A172 (cell line): ENCODE measurements at places on chromosomes 4 and X.

GRCh38 chr4:41887821-41888686, 47.2 kb upstream of the TMEM33 start:
- DNase-seq, result peak; percentile 19

DNA sequence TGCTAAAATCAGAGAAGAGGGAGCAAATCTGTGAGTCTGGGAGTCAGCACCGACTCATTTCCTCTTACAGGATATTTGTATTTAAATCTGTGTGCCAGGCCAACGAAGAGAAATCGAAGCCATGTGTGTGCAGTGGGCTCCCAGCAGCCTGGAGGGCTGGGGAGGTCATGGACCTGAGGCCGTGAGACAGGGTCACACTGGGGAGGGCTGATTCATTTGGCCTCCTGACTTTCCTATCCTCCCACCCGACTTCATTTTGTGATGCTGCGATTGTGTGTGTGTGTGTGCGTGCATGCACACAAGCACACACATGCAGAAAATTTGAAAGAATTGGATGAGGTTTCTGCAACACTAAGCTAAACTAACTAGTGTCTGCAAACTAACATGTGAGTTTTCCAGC, 48.7 kb upstream of the STX18 start:
- no peak for DNase-seq

DNA sequence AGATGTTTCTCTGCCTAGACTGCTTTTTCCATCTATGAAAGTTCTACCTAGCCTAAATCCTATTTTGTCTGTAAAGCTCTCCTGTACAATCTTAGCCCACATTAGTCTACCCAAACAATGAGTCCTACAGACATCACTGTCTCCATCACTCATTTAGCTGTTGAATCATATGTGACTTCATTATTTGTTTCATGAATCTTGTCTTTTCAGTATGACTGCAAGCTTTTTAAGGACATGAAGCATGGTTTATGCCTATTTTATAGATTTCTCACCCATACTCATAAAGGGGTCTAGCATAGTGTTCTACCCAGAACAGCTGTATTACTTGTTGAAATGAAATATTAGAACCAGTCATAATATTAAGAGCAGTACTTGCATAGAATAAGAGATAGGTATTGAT, 13.0 kb downstream of the AMMECR1 start:
- no peak for DNase-seq

DNA sequence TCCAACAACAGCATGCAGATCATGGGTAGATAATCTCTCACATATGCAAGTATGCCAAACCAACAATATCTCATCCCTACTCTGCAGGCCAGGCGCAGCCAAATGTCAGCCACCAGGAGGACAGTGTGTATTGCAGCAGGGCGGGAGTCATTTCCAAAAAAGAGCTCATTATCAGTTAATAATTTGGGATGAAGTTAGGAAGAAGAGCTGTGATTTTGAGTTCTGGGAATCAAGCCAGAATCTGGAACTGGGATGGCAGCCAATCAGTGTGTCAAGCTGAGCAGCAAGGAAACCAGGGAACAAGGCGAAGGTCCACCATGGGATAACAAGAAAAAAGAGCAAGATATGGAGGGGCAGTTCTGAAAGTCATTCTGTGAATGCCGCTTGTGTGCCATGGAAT, 88.2 kb upstream of the CAMK2D start:
- DNase-seq, result peak; percentile 5

DNA sequence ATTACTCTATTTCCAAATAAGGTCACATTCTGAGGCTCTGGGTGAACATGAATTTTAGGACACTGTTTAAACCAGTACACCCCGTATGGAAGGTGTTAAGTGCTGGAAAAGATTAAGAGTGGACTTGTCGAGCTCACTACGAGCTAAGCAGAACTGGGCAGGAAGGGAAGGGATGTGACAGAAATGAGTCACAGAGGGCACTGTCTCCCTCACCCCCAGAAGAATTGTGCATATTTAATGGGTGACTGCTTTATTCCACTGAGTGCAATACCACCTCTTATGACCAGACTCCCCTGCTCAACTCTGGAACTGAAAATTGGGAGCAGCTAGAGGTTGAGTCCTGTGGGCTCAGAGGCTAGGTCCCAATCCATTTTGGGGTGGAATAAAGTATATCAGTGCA, 187.4 kb upstream of the RPS6KA3 start:
- peak; percentile 71 for DNase-seq

- DNase-seq, result no peak
Observed at GRCh38 chr4:99841129-99841528, 24.5 kb downstream of the DAPP1 start.

DNA sequence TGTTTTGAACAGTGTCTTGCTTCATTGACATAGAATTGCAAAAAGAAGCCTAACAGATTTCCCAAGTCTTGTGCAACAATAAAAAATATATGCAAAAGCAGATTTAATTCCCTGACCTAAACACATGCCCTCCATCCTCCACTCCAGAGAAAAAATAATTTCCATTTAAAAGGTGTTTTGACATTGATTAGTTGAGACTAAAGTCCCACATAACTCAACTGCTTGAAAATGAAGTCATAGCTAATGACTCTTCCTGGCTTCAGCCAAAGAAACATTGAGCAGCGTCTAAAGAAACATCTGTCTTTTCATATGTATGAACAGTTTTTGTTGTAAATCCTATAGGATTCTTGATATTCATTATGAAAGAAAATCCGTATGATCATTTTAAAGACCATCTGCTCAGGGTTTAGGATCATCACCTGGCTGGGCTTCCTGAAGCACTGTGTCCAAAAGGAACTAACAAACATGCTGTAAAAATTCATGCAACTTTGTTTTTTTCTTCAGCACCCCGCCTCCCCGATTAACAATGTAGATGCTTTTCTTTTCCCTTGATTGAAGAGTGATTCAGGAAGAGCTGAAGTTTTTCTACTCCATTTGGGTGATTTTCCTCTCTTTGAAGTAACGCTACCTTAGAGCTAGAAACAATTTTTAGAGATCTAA, 273.4 kb downstream of the HS3ST1 start:
- DNase-seq, result no peak

DNA sequence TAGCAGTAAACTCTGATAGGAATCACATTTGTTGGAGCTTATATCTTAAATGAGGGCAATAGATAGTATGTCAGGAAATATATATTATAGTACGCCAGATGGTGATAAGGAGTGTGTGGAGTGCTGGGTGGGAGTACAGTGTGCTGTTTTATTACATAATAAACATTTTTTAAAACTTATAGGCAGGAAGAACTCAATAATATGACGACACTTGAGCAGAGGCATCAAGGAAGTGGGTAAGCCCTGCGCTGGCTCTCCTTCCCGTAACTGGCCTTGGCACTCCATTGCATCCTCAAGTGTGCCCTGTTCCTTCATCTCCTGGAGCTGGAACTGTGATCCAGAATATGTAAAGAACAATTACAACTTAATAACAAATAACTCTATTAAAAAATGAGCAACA, 123.8 kb downstream of the ELOVL6 start:
- no peak for DNase-seq

- peak; percentile 83 for DNase-seq
Observed at GRCh38 chr4:156547439-156547838, 424.2 kb downstream of the PDGFC start.

GRCh38 chr4:71045256-71045655, 51.8 kb downstream of the DCK start:
- DNase-seq, result no peak

DNA sequence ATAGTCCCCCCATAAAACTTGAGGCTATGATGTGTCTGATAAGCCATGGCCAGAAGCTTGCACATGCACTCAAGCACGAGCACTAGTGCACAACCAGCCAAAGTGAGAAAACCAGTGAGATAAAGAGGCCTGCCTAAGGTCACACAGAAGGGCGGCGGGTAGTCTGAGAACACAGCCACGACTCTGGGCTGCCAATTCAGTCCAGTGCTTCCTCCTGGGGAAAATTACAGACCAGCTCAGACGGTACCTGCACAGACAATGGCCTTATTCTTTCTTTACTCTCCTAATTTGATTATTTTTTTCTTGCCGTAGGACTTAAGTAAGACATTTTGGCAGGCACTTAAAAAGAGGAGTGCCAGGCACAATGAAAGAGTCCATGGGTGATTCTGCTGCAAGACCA, 533.2 kb upstream of the FAT1 start:
- no peak for DNase-seq

- DNase-seq, result no peak
Observed at GRCh38 chr4:181676546-181676945, 566.7 kb upstream of the TENM3 start.

DNA sequence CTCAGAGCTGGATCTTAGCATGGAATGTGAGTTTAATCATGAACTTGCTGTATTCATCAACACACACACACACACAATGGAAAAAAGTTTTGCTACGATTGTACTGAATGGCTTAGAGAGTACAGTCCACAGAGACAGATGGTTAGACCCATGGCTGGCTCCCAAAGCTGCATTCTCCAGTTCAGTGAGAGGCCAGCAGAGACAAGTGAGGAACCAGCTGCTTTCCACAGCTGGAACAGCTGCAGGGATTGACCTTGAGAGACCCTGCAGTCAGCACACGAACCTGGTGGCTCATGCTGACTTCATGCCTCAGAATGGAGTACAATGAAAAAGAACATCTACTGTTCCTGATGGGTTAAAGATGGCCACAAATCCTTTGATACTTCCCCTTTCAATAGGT, 94.5 kb downstream of the DHX15 start:
- no peak for DNase-seq

DNA sequence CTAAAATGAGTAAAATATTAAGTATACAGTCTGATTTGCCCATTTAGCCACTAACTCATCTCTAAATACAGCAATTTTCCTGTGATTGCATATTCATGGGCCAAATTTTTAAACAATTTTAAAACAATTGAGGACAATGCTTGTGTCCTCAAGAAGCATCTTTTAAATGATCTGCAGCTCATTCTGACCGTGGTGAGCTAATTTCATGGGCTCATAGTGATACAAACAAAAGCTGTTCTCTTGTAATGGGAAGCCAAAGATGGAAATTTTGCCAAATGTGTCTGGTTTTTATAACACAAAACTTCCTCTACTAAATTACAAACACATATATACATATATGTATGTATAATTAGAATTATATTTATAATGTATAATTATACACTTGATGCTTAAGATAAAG, 39.7 kb downstream of the HMGB2 start:
- no peak for DNase-seq
